ENCODE measurements at places on chromosomes 16 and 17. TPM values are rescaled to one million over a fixed set of nuclear protein-coding genes. Genes with fewer than 3 reads are reported as not detected.

ATP2A1 gene
- 1.8 TPM for total RNA-seq

KRT31 gene
- total RNA-seq = not detected

ADAM11 gene
- total RNA-seq = 5.2 TPM

TMEM235 gene
- 0.66 TPM for total RNA-seq

SEZ6L2 gene
- total RNA-seq = 79.6 TPM

MYH8 gene
- not detected for total RNA-seq

UNC13D gene
- 1.3 TPM for total RNA-seq

C16orf89 gene
- 0.33 TPM for total RNA-seq

CACNG3 gene
- total RNA-seq = 0.10 TPM

TMC8 gene
- total RNA-seq = 0.59 TPM

SULT1A2 gene
- 0.21 TPM for total RNA-seq
